Adrenal gland (tissue), 19 donors: ENCODE measurements at places on chromosomes 5 and 9.

GRCh38 chr9:21564175-21564574, 82.1 kb upstream of the IFNE start:
- H3K36me3 ChIP-seq, result no peaks in the 10 kb centered on the region
- no peak for DNase-seq

DNA sequence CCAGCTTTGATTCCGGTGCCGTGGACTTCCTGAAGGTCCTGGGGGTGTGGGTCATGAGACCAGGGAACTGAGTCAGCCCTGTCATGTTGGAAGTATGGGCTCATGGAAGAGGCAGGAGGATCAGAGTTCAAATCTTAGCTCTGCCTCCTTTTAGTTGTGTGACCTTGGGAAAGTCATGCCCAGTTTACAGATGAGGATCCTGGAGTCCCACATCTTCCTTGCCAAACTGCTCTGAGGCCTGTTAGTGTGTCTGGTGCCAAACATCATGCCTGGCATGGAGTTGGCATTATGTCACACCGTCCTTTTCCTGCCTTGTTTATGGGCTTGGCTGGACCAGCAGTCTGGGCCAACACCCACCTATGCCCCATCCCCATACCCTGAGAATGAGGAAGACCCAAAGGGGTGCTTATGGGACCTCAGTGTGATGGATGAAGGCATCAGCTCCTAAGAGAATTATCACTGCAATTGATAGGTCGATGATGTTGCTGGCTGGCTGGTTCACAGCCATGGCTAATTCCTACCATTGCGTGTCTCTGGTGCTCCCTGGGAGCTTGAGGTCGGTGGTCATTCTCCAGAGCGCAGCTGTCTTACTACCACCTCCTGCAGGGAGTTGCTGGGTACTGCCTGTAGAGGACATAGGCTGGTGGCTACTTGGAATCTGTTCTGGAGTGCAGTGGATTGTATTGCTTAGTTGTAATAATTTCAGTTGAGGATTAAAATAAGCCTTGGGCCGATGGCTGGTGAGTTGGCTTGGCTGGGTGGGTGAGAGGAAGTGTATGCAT, 140.5 kb upstream of the PITX1 start:
- peaks cover under 1% of the 10 kb centered on the region for H3K27me3 ChIP-seq
- no peak for DNase-seq
- H3K4me1 ChIP-seq, result no peaks in the 10 kb centered on the region

GRCh38 chr9:97861148-97861475, 8.1 kb downstream of the FOXE1 start:
- DNase-seq, result no peak
- H3K27me3 ChIP-seq, result peaks cover 38% of the 10 kb centered on the region

DNA sequence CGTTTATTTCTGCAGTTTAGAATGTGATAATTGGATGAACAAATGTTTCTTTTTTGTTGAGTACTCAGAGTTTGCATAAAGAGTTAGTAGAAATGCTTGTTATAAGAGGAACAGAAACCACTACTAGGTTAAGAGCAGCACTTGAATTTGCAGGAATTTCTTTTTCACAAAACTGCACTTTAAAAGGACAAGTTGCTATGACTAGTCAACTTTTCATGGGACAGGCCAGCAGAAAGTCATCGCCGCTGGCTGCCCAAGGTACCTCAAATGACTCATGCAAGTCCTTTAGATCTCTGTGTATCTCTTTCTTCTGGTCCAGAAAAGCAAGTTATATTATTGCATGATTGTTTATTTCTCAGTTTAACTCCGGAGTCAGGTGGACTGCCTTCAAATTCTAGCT, 97.3 kb upstream of the HMHB1 start:
- no peak overlapping the region for H3K27ac ChIP-seq
- no peaks in the 10 kb centered on the region for H3K4me1 ChIP-seq
- no peak overlapping the region for H3K4me3 ChIP-seq
- no peaks in the 10 kb centered on the region for H3K27me3 ChIP-seq

- no peak for DNase-seq
- H3K36me3 ChIP-seq, result no peaks in the 10 kb centered on the region
- no peaks in the 10 kb centered on the region for H3K27me3 ChIP-seq
- no peak overlapping the region for H3K4me3 ChIP-seq
- H3K4me1 ChIP-seq, result no peaks in the 10 kb centered on the region
- H3K27ac ChIP-seq, result no peak overlapping the region
These were observed 326.5 kb downstream of the NTRK2 start for GRCh38 chr9:84996029-84996428.

DNA sequence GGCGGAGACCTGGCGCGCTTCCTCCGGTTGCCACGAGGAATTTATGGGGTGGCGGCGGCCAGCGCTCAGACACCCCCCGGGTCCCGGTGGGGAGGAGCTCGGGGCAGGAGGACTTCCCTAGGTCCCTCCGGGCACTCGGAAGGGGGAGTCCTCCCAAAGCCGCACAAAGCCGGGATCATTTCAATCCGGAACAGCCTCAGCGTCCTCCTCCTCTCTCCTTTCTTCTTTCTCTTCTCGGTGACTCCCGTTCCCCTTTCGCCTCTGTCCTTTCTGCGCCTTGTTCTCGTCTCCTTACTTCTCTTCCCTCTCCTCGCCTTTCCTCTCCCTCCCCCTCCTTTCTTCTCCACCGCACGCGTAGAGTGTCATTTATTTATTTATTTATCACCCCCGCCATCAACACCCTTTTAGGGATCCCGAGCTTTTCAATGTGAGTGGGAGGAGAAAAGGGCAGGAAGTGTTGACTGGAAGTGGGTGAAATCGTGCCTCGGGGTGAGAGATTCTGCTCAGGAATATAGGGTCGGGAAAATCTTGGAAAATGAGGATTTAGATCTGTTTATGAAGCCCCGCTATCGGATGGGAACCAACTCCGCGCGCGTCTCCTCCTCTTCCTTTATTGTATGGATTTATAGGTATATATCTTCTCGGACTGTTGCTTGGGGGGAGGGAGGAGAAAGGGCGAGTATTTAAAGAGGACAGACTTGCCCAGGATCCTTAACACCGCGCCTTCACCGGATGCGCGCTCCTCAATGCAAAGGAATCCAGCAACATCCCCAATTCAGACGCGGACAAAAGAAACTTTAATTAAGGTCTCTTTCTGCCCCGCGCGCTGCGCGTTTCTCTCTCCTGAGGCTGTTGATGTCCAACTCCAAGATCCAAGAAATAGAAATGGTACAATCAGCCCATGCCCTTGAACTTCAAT, 2.0 kb upstream of the ZNF462 start:
- peaks cover 15% of the 10 kb centered on the region for H3K4me1 ChIP-seq
- DNase-seq, result no peak
- peak overlapping the region; percentile 77 for H3K4me3 ChIP-seq

GRCh38 chr5:78997090-78997489, 12.0 kb upstream of the ARSB start:
- no peaks in the 10 kb centered on the region for H3K36me3 ChIP-seq
- H3K4me3 ChIP-seq, result no peak overlapping the region
- no peak overlapping the region for H3K27ac ChIP-seq
- no peak for DNase-seq

GRCh38 chr9:112502175-112502946, 15.7 kb downstream of the KIAA1958 start:
- no peak overlapping the region for H3K27ac ChIP-seq
- peaks cover 45% of the 10 kb centered on the region for H3K4me1 ChIP-seq
- DNase-seq, result no peak

GRCh38 chr5:113053511-113053995, 77.0 kb downstream of the DCP2 start:
- H3K4me1 ChIP-seq, result peaks cover 8% of the 10 kb centered on the region
- no peak for DNase-seq
- no peak overlapping the region for H3K4me3 ChIP-seq

- no peaks in the 10 kb centered on the region for H3K36me3 ChIP-seq
- H3K27ac ChIP-seq, result no peak overlapping the region
- H3K4me1 ChIP-seq, result no peaks in the 10 kb centered on the region
- no peak for DNase-seq
- no peaks in the 10 kb centered on the region for H3K27me3 ChIP-seq
These were observed 46.3 kb downstream of the NAA35 start for GRCh38 chr9:85987236-85987635.

DNA sequence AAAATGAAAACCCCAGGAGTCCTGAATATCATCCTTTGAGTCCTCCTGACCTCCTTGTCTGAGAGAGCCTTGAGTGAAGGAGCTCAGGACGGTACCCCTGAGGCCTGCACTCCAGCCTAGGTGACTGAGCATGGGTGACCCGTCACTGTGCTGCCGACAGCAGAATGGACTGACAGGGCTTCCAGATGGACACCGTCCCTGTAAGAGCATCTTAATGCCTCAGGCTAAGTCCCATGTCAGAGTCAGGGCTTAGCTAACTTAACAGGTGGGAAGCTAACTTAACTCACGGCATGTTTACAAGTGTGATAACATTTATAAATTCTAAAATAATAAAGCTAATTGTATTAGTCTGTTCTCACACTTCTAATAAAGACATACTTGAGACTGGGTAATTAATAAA, 68.3 kb downstream of the IL6ST start:
- H3K27ac ChIP-seq, result no peak overlapping the region
- no peak for DNase-seq
- no peaks in the 10 kb centered on the region for H3K4me1 ChIP-seq

DNA sequence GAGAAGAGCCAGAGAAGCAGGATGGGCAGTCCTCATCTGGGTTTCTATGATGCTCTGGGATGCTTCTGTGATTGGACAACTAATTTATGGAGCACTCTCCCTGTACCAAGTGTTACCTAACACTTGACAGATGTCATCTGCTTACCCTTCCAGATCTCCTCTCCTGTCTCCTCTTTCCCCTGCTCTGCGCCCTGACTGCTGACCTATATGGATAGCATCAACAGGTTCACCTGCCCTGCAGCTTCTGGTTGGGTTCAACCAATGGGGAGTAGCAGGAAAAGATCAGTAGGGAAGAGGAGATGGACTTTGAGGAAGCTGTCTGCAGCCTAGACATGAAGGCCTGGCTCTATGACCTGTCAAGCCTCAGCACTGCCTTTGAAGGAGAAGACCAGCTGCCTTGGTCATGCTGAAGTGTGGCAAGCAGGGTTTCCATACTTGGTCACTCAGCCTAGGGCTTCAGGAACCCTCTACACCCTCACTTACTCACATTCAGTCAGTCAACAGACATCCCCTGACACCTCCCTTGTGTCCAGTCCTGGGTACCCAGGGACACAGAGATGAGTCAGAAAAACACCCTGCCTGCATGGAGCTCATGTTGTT, 11.3 kb upstream of the P4HA2 start:
- DNase-seq, result peak; percentile 4
- H3K4me1 ChIP-seq, result no peaks in the 10 kb centered on the region
- H3K27ac ChIP-seq, result no peak overlapping the region
- H3K4me3 ChIP-seq, result no peak overlapping the region

GRCh38 chr9:95845751-95846150, 29.7 kb upstream of the ERCC6L2 start:
- DNase-seq, result no peak
- no peaks in the 10 kb centered on the region for H3K4me1 ChIP-seq
- H3K36me3 ChIP-seq, result no peaks in the 10 kb centered on the region
- H3K27me3 ChIP-seq, result no peaks in the 10 kb centered on the region
- no peak overlapping the region for H3K27ac ChIP-seq

DNA sequence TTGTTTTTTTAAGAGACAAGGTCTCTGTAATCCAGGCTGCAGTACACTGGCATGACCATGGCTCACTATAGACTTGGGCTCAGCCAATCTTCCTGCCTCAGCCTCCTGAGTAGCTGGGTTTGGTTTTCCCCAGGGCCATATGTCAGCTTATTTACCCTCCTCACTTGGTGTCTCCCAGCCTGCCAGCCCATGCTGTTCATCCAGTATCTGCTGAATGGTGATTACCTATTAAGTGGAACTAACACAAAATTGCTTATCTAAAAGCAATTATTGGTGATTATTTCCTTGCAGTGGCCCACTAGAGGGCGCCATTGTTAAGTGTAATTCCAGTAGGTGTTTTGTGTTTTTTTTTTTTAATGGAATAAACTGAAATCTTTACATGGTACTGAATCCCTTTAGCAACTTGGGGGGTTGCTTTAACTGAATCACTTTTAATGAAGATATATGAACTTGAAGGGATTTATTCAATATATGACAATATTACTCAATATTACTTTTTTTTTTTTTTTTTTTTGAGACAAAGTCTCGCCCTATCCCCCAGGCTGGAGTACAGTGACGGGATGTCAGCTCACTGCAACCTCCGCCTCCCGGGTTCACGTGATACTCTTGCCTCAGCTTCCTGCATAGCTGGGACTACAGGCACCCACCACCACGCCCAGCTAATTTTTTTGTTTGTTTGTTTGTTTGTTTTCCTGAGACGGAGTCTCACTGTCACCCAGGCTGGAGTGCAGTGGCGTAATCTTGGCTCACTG, 13.8 kb downstream of the EXOSC2 start:
- H3K27me3 ChIP-seq, result no peaks in the 10 kb centered on the region
- H3K4me1 ChIP-seq, result no peaks in the 10 kb centered on the region
- H3K36me3 ChIP-seq, result no peaks in the 10 kb centered on the region
- DNase-seq, result peak; percentile 87

- peak; percentile 80 for DNase-seq
- peak overlapping the region; percentile 94 for H3K27ac ChIP-seq
- no peak overlapping the region for H3K4me3 ChIP-seq
- no peaks in the 10 kb centered on the region for H3K27me3 ChIP-seq
- H3K4me1 ChIP-seq, result peaks cover 30% of the 10 kb centered on the region
- no peaks in the 10 kb centered on the region for H3K36me3 ChIP-seq
These were observed 40.1 kb downstream of the PCDHGC5 start for GRCh38 chr5:141529002-141529401.

- DNase-seq, result no peak
- no peak overlapping the region for H3K4me3 ChIP-seq
- H3K4me1 ChIP-seq, result peaks cover 3% of the 10 kb centered on the region
- no peaks in the 10 kb centered on the region for H3K27me3 ChIP-seq
- no peaks in the 10 kb centered on the region for H3K36me3 ChIP-seq
These were observed 41.8 kb downstream of the FNBP1 start for GRCh38 chr9:130001190-130001589.
